ENCODE measurements at places on chromosomes 3 and 15.

GRCh38 chr15:90080818-90081393, 21.4 kb downstream of the IDH2 start:
- no peak for DNase-seq

DNA sequence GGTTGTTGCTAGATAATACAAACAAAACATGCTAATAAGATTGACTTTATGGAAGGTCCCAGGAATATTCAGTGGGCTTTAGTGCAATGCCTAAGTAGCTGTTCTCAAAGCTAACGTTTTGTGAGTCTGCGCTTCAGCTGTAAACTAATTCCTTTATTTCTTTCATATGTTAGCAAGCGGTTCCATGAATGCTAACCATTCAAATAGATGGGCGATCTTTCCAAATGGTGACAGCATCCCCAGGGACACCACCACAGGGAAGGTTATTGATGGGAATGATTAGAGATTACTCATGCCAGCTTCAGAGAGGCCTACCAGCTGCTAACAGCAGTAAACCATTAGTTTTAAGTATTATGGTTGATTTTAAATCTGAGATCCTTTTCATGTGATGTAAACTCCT, 405.7 kb upstream of the MCTP2 start:
- DNase-seq = no peak

- DNase-seq = no peak
Measured at GRCh38 chr3:131804565-131805133, 230.2 kb downstream of the CPNE4 start.

DNA sequence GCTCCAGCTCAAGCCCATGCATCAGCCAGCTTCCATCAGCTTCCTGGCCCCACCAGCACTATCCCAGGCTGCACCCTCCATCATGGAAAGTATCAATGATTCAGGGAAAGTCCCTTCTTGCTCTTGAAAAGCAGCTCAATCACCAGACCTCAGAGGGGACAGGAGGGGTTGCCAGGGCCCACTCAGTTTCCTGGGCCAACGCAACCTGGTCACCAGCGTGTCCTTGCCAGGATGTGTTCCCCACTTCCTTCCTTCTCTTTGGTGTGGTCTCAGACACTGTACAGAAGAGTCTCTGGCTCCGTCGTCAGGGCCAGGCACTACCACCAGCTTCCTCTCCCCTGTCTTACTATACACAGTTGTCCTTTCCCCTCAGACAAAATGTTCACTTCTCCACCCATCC, 3.0 kb downstream of the HDC start:
- peak; percentile 38 for DNase-seq

DNA sequence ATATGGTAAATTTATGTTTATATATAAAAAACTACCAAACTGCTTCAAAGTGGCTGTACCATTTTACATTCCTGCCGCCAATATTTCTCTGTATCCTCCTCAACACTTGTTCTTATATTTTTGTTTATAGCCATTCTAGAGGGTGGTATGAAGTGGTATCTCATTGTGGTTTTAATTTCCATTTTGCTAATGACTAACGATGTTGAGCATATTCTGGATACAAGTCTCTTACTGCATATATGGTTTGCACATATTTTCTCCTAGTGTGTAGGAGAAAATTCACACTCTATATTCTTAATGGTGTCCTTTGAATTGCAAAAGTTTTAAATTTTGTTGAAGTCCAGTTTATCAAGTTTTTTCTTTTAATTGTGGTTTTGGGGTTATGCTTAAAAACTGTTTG, 15.1 kb downstream of the NMD3 start:
- DNase-seq = no peak

DNA sequence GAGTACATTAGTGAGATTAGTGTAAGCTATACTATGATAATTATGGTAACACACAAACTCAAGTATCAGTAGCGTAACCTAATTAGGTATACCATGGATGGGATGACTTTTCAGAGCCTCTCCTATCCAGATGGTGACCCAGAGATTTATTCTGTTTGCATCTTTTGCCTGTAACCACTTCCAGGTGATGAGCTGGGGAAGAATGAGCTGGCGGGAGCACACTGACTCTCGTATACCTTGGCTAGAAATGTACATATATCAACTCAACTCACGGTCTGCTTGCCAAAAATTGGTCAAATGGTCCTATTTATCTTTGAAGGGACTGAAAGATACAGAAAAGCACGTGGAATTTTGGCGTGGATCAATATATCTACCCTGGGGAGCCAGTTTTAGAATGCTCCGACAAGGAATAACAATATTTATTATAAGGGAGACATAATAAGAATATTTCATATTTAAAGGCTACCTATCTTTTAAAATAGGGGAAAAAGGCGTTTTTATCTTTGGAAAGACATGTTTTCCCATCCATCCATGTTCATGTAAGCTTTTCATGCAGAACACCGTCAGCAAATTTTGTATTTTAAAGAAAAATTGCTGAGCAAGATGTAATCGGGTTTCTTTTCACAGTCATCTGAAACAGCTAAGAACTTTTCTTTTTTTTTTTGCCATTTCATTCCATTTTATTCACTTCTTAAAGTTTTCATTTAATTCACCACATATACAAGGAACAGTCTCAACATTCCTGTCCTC, 502.6 kb upstream of the CBLB start:
- no peak for DNase-seq

DNA sequence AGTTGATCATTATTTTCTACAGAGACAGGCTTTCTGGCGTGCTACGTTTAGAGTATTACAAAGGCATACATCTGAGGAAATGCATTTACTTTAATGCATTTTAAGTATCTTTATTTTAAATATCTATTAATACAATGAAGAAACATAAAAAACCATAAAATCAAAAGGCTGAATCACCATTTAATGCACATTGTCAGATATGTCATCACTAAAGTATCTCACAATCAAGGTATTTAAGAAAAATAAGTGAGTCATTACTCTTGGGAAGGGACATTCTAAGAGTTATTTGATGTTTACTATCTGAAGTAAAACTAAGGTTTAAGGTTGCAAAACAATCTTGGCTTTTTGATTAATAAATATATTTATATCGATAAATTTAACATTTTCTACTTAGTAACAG, 102.2 kb downstream of the CTNNB1 start:
- DNase-seq = no peak

- no peak for DNase-seq
Measured at GRCh38 chr3:178419071-178419470, 117.2 kb upstream of the KCNMB2 start.

- DNase-seq = no peak
Measured at GRCh38 chr15:22903427-22903826, 65.0 kb downstream of the NIPA2 start.

DNA sequence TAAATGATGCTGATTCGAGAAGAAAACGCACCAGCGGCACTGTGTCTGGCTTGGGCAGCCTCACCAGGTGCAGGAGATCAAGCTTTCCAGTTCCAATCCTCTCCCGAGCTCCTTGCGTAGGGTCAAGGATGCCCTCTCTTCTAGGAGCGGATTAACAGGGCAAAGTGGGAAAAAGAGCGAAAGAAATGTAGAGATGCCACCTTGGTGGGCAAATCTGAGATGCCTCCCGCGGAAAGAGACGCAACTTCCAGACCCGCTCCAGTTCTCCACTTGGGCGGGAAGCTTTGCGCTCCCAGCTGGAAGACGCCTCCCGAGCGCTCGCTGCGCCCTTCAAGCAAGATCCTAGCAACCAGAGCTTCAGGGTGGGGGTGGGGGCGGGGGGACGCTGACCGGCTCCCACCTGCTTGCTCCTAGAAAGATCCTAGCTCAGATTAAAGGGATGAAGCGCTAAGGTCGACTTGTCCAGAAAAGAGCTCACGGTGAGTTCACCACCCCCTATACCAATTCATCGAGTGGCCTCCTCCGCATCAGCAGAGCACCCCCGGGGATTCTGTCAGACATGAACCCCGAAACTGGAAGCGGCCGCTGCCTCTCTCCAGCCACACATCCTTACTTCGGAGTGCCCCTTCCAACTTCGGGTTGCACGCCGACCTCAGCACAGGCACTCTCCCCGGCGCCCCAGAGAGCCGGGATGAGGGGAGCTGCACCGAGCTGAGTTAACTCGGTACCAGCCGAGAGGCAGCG, 769 bp downstream of the TAFA4 start:
- no peak for DNase-seq

DNA sequence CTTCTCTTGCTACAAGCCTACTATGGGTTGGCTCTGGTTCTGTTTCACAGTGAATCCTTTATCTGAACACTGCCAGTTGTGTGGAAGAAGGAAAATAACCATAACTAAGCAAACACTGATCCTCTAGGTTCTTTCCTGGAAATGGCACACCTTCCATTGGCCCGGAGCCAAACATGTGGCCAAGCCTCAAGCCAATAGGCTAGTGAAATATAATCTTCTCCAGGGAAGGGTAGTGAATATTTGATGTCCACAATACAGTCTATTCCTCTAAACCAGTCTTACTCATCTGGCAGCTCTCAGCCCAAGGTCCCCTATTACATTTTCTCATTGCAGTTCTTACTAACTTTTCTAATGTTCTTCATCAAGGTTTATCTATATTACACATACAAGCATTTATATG, 921.3 kb downstream of the TUSC7 start:
- DNase-seq = no peak

- no peak for DNase-seq
Measured at GRCh38 chr3:196712514-196713413, 587 bp downstream of the PIGX start.

DNA sequence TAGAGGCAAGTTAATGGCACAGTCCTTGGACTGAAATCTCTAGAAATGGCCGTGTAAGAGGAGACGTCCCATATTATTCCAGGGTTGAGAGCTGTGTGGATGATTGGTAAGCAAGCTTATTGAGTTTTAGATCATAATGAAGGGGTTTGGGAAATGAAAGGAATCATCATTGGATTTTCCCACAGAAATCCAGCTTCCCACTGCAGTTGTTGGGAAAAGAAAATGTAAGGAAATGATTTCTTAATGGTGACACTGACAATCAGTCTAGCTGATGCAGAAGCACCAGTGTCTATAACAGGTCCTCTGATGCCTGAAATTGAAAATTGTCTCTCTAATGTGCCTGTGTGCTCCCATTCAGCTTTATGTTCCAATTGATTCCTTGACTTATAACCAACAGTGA, 728.6 kb downstream of the GRM7 start:
- no peak for DNase-seq

DNA sequence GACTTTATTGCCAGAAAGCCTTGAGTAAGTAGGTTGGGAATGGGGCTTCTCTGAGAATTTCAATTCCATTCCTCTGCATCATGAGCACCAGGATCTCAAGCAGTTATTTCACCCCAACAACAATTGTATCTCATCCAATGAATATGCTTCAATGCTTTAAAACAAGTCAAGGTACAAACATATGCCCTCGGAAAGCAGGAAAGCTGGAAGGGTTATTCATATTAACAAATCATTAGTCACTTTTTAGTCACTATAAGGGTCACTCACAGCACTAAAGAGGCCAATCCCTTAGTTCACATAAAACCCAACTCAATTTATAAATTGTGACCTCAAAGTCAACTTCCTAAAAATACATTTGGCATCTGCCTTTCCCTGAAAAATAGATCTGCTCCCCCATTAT, 16.2 kb downstream of the MB21D2 start:
- no peak for DNase-seq

GRCh38 chr15:74958908-74959585, 2.5 kb upstream of the RPP25 start:
- DNase-seq = no peak

- DNase-seq = no peak
Measured at GRCh38 chr3:42157540-42158538, 66.7 kb downstream of the TRAK1 start.

- no peak for DNase-seq
Measured at GRCh38 chr15:44801364-44801763, 65.0 kb downstream of the TRIM69 start.

- no peak for DNase-seq
Measured at GRCh38 chr3:106126067-106126845, 257.4 kb upstream of the CBLB start.

DNA sequence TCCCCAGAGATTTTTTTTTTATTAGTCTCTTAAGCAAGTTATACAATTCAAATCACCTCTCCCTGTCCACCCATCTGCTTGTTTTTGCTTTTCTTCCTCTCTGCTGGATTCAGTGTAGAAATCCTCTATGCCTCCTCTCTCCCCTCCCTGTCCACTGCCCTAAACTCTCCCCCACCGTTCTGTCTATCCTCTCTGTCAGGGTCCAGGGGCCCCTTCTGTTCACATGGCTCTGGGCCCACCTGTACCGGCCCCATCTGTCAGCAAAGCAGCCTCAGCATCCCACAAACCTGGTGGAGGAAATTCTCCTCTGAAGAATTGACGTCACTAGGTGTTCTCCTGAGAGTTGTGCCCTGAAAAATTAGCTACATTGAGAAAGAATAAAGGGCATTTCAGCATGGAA, 137.6 kb upstream of the CMC1 start:
- no peak for DNase-seq

DNA sequence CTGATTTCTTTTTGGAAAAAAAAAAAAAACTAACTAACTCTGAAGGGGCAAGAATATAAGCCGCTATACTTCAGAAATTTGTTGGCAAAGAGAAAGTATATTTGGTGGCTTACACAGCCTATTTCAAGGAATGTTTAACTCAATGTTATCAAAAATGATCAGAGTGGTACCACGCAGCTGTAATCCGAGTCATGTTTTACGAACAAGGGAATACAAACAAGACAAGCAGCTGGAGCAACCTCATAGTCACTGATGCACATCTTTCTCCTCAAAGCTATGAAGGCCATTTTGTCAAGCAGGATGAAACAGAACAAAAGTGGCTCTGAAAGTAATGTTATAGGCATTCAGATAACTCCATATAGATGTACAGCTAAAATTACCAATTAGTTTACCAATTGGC, 81.2 kb downstream of the SCAPER start:
- no peak for DNase-seq

DNA sequence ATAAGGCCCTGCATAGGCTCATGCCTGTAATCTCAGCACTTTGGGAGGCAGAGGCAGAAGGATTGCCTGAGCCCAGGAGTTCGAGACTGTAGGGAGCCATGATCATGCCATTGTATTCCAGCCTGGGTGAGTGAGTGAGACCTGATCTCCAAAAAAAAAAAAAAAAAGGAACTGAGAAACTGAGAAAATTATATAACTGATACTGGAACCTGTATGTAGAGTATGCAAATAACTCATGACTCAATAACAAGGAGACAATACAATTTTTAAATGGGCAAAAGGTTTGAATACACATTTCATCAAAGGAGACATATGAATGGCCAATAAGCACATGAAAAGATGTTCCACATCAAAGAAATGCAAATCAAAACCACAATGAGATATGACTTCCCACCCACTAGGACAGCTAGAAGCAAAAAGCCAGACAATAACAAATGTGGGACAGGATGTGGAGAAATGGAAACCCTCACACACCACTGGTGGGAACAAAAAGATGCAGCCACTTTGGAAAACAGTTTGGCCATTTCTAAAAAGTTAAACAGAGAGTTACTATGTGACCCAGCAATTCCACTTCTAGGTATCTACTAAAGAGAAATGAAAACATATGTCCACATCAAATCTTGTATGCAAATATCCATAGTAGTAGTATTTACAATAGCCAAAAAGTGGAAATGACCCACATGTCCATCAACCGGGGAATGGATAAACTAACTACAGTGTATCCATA, 70.7 kb downstream of the IQSEC1 start:
- DNase-seq = no peak

Data from DND-41 (cell line).